ENCODE measurements at places on chromosomes 16 and 17. TPM values are rescaled to one million over a fixed set of nuclear protein-coding genes. Genes with fewer than 3 reads are reported as not detected.

The ACSF3 gene
- 44.6 TPM for total RNA-seq

DNA sequence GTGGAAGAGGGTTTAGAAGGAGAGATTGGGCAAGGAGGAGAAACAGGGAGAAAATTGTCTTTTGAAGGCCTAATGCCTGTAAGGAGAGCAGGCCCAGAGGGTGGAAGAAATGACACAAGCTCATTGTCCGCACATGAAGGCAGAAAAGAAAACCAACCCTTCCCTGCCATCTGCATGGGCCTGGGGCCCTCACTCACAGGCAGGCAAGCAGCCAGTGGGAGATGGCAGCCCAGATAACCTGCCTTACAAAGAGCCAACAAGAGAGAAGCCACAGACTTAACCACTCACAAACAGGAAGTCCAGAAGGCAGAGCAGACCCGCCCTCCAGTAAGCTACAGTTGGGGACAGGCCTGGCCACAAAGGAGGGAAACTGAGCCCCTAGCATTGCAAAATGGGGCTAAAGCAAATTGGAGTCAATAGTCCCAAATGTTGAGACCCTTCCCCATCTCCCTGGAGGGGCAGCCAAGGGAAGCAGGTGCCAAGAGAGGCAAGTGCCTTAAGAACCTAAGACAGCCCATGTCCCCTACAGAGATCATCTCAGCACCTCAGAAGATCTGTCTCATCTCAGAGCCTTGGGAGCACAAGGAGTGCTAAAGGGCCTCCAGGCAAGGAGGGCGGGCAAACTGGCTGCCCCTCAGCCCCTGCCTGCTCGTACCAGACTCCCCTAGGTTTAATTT is 7.3 kb upstream of the TSPOAP1 start:
- no peaks in the 10 kb centered on the region for H3K4me1 ChIP-seq
- DNase-seq: peak; percentile 88
- peaks cover 74% of the 10 kb centered on the region for H3K36me3 ChIP-seq

GRCh38 chr16:23088018-23088417 is 61.2 kb downstream of the USP31 start:
- DNase-seq: no peak
- no peaks in the 10 kb centered on the region for H3K27me3 ChIP-seq
- no peaks in the 10 kb centered on the region for H3K4me1 ChIP-seq
- H3K27ac ChIP-seq: no peak overlapping the region
- no peak overlapping the region for H3K4me3 ChIP-seq

DNA sequence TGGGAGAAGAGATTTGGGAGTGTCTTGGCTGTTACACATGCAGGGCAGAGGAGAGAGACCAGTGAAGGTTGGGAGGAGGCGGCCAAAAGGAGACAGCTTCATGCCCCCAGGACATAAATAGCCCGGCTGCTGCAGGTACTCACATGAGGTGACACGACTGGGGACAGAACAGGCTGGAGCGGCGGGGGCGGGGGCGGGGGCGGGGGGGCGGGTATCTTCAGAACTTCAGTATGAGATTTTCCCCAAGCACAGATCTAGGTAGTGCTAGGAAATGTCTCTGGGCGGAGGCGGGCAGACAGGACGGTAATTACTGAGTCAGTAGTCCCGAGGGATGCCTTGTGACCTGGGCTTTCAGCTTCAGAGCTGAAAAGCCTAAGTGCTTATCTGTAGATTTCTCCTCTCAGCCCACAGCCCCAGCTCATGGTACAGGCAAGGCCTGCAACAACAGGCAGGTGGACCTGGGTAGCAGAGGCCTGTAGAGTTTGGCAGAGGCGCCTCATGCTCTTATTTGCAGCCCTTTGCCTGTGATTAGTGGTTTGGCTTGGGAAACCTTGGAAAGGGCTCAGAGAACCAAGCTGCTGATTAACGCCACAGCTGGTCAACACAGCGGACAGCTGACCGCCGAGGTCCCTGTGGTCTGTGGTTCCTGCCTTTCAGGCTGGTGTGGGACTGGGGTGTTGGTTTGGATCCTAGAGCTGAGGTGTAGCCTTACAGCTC is 24.5 kb downstream of the UNK start:
- H3K36me3 ChIP-seq: no peaks in the 10 kb centered on the region
- H3K4me3 ChIP-seq: no peak overlapping the region
- H3K4me1 ChIP-seq: peaks cover 7% of the 10 kb centered on the region

The DNASE1 gene
- 11.8 TPM for total RNA-seq

DNA sequence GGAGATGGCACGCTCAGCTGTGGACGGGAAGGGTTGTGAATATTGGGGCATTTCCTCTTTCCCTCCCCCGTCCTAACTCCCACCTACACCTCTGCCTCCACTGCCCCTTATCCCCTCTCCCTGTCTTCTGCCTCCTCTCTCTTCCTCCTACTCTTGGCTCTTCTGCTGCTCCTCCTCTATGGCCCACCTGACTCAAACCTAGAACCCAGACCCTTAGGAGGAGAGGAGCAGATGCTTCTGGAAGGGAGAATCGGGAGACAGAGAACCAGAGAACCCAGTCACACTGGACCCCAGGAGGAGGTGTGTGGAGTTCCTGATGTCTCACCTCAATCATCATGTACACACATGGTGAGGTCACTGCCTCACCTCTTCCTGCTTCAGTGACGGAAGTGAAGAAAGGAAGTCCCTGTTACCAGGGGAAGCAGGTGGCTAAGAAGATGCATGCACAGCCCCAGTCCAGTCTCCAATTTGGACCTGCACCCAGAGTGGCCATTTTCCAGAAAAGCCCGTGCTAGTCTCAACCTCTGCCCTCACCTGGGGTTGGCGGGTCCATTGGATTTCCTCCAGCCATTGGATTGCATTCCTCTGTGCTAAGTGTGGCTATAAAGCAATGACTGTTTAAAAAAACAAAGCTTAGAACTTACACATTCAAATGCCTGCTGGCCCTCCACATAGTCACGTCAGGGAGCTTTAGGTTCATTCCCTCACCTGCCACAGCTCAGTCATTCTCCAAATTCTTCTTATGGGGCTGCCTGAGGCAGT is 4.0 kb downstream of the RNF222 start:
- peaks cover 2% of the 10 kb centered on the region for H3K27me3 ChIP-seq
- no peaks in the 10 kb centered on the region for H3K36me3 ChIP-seq
- H3K4me3 ChIP-seq: no peak overlapping the region
- H3K4me1 ChIP-seq: peaks cover 9% of the 10 kb centered on the region
